ENCODE measurements at places on chromosomes 12 and 14. TPM values are rescaled to one million over a fixed set of nuclear protein-coding genes. Genes with fewer than 3 reads are reported as not detected.

- DNase-seq = no peak
Observed at GRCh38 chr14:105161964-105162668, 6.5 kb downstream of the JAG2 start.

DNA sequence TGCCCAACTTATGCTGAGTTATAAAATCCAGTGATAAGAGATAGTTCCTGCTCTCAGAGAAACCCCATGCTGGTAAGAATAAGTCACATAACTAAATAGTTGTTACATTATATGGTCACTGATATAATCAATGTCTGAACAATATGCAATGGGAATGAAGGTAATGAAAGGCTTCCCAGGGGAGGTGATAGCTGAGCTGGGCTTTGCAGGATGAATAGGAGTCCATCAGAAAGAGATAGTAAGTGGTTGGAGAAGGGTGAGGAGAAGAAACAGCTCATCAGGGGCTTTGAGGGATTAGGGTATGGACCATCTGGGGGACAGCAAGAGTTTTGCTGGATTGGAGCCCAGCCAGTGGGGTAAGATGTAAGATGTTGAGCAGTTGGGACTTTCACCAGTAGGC is 266.7 kb upstream of the CRY1 start:
- no peak for DNase-seq

DNA sequence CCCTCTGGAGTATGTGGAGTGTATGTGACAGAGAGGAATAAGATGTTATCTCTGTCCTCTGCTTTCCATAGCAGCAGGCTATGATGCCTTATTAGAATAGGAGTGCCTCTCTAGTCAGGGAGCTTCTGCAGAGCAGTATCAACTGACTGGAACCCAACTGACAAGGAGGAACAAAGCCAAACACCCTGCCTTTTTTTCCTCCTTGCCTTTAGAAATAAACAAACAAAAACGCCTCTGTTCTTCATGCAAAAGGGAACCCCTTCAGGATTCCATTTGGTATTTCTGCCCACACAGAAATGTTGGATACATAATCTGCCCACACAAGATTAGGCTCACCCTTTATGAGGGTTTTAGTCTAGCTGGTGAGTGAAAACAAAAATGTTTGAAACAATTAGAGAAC is 50.3 kb downstream of the VRK1 start:
- no peak for DNase-seq

DNA sequence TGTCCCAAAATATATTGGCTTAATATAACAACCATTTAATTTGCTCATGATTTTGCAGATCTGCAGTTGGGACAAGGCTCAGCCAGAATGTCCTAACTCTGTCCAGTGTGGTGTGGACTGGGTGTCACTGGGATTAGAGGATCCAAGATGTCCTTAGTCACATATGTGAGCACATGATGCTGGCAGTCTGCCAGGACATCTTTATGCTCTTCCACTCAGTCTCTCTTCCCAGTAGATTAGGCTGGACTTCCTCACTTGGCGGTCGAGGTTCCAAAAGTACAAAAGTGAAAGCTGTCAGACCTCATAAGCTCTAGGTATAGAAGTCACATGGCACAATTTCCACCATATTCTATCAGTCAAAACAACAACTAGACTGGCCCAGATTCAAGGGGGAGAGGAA is 167.9 kb upstream of the NTF3 start:
- DNase-seq = no peak

- no peak for DNase-seq
Observed at GRCh38 chr12:59843260-59843843, 247.5 kb downstream of the SLC16A7 start.

- no peak for DNase-seq
Observed at GRCh38 chr12:93429852-93430251, 11.9 kb downstream of the UBE2N start.

DNA sequence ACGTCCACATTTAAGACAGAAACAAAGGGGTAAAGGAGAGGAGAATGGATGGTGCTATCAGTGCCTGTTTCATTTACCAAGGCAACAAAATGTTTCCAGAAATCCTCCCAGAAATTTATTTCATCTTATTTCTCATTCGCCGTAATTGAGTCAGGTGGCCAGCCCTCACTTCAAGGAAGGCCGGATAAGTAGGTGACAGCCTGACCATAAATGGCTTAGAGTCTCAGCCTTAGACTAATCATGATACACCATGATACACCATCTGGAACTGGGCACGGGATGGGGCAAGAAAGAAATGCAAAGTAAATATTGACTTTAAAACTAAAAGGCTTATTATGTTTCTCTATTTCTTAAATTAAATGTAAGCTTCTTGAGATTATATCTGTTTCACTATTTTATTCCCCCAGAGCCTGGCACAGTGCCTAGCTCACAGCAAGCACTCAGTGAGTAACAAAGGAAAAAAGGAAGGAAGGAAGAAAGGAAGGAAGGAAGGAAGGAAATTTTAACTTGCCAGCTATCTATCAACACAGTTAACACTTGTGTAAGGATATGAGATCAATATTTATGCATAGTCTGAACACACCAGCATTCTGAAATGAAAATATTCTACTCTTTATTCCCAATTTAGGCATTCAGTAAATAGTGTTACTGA is 106.1 kb upstream of the FSCB start:
- DNase-seq = no peak

DNA sequence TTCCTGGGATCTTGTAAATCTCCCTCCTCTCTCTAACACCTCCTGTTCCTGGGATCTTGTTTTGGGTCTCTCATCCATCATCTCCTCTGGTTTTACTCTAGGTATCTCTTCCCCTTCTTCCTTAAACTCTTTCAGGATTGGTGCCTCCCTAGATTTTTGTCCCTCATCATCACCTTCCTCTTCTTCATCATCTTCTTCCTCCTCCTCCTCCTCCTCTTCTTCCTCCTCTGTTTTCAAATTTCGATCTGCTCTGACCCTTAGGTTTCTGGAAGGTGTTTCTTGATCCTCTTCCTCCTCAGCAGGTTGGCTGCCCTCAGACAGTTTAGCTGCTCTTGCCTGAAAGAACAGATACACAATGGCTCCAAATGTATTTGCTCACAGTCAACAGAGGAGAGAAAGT is 14.5 kb downstream of the ACIN1 start:
- no peak for DNase-seq

BMAL2 gene
- total RNA-seq = 4.8 TPM

Data from left cardiac atrium (tissue), 4 donors.